Activated naive CD4-positive, alpha-beta T cell treated with Interleukin-2 at 50 U/mL for 16 hours (primary cell): ENCODE measurements at places on chromosomes 16 and 17.

- no peak for DNase-seq
Measured at GRCh38 chr17:17818088-17818526, 18.7 kb downstream of the SREBF1 start.

DNA sequence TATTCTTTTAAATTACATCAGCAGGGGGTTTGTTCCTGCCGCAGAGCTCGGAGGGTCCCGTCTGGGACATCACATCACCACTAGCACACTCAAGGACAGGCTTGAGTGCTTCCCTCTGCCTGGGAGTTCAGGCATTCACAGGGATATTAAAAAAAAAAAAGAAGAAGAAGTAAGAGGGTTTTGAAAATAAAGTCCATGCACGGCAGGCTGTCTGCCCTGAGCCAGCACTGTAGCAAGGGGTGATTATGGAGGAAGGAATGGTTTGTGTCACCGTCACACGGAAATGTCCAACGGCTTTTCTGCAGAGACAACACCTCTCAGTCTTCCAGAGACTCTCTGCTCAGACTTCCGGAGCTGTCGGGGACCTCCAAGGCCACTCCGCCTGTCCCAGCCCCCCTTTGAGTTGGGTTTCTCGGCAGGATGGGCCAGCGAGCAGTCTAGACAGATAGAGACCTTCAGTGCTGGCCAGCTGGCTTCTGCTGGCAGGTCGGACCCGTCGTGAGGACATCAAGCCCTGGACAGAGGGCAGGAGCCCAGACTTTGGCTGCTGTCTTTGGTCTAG, 33.6 kb downstream of the MEOX1 start:
- DNase-seq, result no peak

DNA sequence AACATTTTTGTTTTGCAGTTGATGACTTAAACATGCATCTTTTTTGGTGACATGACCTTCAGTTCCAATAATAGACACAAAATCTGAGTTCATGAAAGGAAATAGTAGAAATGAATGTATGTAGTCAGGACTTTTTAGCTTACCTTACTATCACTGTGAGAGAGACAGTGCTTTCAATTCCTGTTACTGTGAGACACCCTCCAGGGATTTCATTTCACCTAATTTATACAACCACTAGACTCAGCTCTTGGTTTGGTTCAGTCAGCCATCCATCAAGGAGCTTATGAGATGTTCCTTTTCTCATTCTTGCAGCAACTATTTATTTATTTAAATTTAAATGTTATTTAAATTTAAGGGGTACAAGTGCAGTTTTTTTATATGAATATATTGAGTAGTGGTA, 77.9 kb downstream of the MAP2K4 start:
- no peak for DNase-seq

- DNase-seq, result no peak
Measured at GRCh38 chr16:1495211-1495888, 2.2 kb downstream of the TELO2 start.

GRCh38 chr16:813204-813915, 12.8 kb upstream of the GNG13 start:
- peak; percentile 57 for DNase-seq

DNA sequence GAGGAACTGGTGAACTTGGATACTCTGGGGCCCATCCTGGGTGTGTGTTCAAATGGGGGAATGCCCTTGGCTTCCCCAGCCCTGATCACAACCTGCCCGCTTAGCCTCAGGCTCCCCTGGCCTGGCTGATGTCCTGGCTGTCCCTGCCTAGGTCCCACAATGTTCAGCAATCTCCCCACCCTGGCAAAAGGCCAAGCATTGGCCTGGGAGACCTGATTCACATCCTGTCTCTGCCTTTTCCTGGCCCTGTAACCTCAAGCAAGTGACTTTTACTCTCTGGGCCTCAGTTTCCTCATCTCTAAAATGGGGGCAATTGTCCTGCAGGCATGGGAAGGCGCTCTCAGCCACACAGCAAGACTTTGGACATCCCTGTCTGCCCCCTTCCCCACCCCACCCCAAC, 14.4 kb downstream of the CPNE2 start:
- no peak for DNase-seq

GRCh38 chr17:8162997-8163977, 539 bp upstream of the VAMP2 start:
- no peak for DNase-seq

- no peak for DNase-seq
Measured at GRCh38 chr16:56448005-56448404, 3.1 kb downstream of the NUDT21 start.

GRCh38 chr17:61010661-61011170, 333.1 kb downstream of the BCAS3 start:
- DNase-seq, result no peak

DNA sequence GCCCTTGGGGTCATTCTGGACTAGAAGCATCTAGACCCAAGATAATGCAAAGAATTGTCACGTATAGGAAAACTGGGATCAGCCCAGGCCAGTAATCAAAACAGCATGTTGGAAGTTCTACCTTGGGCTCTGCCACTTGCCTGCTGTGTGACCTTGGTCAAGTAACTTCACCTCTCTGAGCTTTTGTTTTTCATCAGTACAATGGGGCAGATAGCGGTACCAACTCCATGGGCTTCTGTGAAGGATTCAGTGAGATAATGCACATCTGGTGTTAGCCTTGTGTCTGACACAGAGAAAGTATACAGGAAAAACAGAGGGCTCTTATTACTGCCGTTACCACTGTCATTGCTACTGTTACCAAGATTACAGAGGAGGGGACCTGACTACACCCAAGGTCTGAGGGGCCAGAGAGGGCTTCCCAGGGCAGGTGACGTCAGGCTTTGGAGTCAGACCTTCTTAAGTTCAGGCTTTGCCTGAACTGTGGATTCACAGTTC, 24.6 kb downstream of the CMIP start:
- DNase-seq, result no peak

DNA sequence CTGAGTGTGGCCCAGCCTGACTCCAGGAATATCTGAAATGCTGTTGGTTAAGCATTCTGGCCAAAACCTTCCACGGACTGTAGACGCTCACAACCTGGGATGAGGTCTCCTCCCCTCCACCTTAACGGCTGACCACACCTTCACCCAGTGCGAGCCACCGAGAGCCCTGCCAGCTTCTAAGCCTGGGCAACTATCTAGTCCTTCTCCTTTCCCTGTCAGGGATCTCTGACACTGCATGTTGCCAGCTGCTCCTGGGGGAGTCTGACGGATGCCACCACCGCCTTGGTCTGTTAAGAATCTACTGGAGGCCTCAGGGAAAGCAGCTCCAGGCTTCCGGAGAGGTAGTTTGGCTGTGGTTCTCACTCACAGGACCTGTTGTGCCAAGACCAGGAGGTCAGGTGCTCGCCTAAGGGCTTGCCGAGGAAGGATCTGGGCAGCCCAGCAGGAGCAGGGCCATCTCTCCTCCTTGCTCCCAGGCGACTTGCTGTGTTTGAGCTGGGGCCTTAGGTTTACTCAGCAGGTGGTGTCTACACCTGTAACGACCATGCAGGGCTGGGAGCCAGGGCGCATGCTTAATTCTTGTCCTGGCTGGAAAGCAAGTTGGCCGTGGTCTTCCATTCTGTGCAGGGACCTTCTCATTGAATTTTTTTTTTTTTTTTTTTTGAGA, 111.8 kb downstream of the NTN1 start:
- DNase-seq, result no peak

DNA sequence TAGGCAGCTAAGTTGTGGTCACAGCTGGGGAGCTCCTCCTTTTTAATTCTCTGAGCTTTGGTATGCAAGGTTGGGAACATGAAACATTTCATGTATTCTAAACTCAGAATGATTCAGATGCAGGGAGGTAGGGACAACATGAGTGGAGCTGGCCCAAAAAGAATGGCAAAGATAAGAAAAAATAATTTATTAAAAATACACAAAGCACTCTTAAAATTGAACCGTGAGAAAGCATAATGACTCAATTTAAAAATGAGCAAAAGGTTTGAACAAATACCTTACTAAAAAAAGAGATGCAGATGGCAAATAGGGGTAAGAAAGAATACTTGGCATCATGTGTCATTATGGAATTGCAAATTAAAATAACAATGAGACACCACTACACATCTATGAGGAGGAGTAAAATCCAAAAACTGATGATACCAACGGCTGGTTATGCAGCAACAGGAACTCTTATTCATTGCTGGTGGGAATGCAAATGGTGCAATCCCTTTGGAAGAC, 175.6 kb upstream of the IRX3 start:
- no peak for DNase-seq

DNA sequence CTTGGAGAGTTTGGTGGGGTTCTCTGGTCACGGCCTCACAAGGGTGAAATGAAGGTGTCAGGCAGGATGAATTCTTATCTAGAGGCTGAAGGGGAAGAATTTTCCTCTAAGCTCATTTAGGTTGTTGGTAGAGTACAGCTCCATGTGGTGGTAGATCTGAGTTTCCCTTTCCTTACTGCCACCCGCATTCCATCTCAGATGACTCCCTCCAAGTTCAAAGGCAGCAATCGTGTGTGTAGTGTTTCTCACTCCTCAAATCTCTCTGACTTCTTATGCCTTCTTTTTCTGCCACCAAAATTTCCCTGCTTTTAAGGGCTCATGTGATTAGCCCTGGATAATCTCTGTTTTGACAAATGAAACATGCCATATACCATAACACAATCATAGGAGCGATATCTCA, 135.5 kb upstream of the MYOCD start:
- no peak for DNase-seq

- peak; percentile 24 for DNase-seq
Measured at GRCh38 chr16:397135-397661, at the start of gene NME4. NME4 (plus strand) TSS chr16:397199; CDS start chr16:397223, 24 bp downstream.

DNA sequence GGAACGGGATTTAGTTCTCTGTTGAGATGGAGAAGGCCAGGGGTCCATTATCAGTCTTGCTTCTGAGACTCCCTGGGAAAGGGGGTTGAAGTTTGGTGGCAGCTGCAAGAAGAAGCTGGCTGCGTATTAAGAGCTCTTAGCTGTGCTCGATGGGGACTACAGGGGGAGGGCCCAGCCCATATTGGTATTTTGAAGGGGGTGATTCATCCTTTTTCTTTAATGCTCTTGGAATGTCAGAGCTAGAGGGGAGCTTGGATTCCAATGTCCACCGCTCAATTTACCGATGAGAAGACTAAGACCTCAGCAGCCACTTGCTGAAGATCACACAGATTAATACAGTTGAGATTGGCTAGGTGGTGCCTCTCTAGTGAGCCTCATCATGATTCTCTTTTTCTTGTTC, 5.0 kb downstream of the NOG start:
- no peak for DNase-seq

- DNase-seq, result peak; percentile 53
Measured at GRCh38 chr17:76816590-76817135, 51.5 kb upstream of the MGAT5B start.

DNA sequence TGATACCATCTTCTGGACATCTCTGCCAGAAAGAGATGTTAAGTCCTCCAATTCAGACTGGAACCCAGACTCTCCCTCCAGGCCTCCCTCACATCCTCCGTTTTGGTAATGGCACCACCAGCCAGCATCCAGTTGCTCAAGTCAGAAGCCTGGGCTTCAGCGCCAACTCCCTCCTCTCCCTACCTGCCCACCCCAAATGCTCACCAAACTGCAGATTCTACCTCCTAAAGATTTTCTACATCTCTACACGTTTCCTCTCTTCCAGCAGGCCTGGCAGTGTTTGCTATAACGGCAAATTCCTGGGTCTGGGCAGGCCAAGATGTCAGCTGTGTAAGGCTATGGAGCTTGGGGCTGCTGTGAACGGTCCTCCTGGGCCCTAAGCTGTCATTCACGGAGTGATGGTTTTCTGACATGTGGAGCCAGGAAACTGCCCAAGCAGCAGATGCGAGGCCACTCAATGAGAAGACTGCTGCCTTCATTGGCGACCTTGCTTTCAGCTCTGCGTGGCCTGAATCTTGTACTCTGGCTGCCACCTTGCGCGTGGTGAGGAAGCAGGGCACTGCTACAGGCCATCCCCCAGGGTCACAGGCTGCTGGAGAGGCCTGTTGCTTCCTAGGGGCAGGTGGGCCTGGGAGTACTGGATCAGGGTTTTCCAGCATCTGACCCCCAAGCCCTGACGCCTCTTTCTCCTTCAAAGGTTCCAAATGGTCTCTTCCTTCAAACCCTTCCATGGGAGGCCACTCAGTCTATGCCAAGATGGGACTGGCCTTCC, 37.7 kb downstream of the TBX4 start:
- no peak for DNase-seq

DNA sequence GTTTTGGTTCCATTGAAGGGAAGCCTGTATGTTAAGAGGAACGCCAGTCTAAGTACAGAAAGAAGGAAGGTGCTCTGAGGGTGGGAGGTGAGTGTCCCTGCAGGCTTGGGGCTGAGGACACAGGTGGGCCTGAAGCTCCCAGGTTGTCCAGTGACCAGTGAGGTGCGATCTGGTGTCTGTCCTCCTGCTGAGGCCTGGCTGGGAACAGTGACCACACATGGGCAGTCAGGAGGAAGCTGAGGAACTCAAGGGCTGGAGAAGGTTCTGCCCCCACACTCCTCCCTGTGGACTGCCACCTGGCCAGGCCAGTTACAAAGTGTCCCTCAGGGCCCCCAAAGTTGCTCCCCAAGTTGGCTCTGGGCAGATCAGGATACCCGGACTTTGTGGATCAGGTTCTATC, 102.1 kb downstream of the N4BP1 start:
- no peak for DNase-seq

DNA sequence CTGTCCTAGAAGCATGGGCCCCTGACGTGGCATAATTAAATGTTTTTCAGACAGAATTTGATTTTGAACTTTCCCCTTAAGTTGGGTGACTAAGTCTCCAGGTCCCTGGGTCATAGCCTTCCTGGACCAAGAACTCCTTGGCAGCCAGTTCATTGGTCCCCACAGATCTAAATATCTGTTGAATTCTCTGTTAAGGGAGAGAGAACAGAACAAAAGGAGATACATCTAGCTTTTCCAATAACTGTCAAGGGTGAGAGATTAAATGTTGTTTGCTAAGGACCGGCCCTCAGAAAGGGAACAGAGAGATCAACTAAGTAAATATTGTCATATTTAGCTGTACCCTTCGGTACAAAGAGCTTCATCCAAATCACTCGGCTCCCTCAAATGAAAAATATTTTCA, 78.2 kb upstream of the NOL11 start:
- DNase-seq, result no peak

DNA sequence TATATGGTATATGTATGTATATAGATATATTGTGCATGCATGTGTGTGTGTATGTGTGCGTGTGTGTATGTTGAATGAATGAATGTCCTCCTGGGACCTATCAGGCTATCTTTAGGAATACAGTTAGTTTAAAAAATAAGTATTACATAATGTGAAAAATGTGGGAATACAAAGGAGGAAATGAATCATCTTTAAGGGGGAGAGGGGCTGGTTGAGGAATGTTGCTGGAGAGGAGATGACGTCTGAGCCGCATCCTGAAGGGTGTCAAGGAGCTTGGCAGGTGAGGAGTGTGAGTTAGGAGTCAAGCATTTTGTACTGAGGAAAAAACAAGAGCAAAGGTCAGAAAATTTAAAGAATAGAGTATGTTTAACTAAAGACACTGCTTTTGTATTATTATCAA, 62.4 kb upstream of the NLK start:
- no peak for DNase-seq
